ENCODE measurements at places on chromosomes 11 and 22.

DNA sequence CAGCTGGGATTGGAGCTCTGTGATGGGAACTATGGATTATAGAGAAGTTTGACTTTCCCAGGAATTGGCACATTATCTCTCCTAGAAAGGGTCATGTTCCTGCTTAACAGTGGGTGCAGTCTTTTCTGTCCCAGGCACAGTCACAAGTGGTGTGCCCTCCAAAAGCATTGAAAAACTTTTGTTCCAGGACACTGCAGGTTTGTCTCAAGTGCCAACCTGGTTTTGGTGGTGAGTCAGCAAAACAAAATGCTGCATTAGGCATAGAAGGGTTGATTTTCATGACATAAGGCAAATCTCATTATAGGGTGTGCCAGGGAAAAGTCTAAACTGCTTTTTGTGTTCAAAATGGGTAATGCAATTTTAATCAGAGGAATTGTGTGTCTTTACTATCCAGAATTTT, 4.9 kb downstream of the HTATIP2 start:
- no peak for DNase-seq

GRCh38 chr11:36109850-36110606, 166.2 kb downstream of the LDLRAD3 start:
- no peak for DNase-seq

DNA sequence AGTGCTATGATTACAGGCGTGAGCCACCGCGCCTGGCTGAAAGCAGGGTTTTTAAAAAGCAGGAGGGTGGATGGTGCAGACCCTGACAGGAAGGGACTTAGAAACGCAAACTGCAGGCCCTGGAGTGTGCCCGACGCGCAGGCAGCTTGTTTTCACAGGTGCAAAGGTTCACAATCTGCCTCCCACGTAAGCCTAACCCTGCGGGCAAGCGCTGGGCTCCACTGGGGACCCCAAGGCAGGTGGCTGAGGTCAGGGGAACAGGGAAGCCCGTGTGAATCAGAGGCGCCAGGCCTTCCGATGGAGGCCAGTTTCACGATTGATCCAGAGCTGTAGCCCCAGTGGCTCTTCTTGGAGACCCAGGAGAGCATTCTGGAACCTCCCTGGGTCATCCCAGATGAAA, 256.3 kb downstream of the BRD1 start:
- no peak for DNase-seq

- DNase-seq, result no peak
These were observed at the start of gene NRXN2 for GRCh38 chr11:64723117-64723906. Gene NRXN2 (minus strand): TSS chr11:64723197. CDS start chr11:64713699, 9,498 bp downstream.

- DNase-seq, result no peak
These were observed 2.3 kb downstream of the ADORA2A start for GRCh38 chr22:24429411-24430365.

GRCh38 chr22:20536590-20537324, 29.3 kb downstream of the MED15 start:
- DNase-seq, result no peak

DNA sequence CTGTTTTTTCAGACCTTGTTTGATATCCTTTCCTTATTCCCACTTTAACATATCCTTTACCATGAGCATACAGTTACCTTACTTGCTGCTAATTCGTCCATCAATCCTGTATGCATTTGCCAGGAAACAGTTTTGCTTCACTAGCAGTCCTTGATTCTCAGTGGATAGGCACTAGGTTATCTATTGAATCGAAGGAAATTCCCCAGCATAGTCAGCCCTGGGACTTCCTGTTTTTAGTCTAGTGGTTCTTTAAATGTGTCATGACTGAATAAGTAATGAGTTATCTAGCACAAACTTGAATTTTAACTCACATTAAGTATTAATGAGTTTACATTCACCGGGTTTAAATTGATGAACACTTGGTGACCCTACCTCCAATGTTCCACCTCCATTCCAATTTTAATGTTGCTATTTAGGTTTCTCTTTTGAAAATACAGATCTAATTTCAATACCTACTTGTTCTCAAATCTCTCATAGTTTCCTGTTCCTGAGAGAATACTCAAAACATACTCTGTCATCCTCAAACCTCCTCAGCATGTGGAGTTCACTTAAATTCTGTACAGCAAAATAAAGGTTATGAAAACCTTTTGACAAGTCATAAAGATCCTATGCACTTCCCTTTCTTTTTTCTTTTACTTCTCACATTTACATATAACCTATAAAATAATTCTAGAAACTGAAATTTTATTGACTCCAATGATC, 1375.1 kb upstream of the TENM4 start:
- no peak for DNase-seq

DNA sequence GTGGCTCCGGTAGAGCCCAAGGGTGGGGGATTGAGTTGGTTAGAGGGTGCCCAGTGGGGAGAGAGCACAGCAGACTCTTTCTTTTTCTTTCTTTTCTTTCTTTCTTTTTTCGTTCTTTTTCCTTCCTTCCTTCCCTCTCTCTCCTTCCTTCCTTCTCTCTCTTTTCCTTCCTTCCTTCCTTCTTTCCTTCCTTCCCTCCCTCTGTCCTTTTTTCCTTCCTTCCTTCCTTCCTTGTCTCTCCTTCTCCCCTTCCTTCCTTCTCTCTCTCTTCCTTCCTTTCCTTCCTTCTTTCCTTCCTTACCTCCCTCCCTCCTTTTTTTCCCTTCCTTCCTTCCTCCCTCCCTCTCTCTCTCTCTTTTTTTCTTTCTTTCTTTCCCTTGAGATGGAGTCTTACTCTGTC, 4.8 kb upstream of the ALX4 start:
- no peak for DNase-seq

DNA sequence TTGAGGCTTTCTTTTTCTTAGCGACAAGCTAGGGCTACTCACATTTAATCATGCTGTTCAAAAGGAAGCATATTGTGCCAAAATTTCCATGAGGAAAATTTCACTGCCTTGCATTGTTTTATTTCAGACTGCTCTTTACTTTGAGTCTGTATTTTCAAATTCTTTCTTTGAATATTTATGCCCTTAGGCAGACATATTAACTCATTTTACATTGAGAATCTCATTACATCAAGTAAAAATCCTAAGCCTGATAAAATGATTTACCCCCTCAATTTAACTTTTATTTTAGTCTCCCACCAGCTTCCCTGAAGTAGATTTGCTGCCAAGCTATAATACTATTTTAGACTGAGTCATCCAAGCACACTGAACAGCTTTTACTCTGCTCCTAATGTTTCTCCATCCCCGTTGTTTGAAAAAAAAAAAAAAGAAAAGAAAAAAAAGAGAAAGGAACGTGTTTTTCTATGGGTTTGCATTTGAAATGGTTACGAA, 189.3 kb upstream of the MTMR2 start:
- DNase-seq, result no peak

- no peak for DNase-seq
These were observed 149.4 kb downstream of the NXPE2 start for GRCh38 chr11:114827736-114828135.

DNA sequence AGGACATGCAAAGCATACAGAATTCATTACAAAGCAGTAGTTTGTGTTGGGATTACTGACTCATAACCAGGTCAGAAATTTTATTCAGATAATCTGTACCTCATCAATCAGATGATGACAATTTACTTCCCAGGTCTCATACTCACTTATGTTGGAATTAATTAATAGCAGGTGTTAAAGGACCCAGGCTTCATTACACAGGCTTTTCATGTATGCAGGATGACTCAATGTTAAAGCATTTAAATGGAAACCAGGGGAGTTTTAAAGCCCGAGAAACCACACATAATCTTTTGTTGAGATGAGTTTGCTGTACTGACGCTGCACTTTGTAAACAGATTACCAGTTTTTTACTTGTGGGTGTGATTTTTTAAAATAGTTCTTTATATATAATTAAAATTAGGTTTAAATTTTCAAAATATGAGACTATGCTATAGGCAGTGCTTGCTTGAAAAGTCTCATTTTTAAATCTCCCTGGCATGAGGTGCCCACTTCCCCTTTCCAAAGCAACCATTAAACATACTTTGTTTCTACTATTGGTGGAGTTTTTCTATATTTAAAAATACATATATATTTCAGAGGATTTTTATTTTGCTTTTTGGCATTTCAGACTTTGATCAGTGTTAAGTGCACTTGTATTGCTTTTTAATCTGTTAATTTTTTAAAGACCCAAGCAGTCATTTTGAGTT, 41.0 kb downstream of the CEP57 start:
- DNase-seq, result no peak

DNA sequence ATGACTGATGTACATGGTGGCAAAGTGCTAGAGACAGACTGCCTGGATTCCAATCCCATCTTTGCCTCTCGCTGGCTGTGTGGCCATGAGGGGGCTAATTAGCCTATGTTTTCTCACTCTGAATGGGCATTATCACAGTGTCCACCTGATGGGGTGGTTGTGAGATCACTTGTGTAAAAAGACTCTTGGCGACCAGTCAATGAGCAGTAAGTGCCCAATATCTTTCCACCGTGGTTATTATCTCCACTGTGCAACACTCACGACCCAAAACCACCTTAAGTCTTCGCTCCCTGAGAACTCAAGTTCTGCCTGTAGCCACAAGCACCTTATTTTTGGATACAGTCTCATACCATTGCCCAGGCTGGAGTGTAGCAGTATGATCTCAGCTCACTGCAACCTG, 52.1 kb downstream of the PLEKHA7 start:
- DNase-seq, result no peak

GRCh38 chr22:22909605-22910271, 22.1 kb downstream of the IGLL5 start:
- DNase-seq, result no peak

- no peak for DNase-seq
These were observed 1283.5 kb downstream of the LRRC4C start for GRCh38 chr11:40175980-40176379.

GRCh38 chr11:126930091-126930841, 70.3 kb downstream of the KIRREL3 start:
- peak; percentile 44 for DNase-seq

DNA sequence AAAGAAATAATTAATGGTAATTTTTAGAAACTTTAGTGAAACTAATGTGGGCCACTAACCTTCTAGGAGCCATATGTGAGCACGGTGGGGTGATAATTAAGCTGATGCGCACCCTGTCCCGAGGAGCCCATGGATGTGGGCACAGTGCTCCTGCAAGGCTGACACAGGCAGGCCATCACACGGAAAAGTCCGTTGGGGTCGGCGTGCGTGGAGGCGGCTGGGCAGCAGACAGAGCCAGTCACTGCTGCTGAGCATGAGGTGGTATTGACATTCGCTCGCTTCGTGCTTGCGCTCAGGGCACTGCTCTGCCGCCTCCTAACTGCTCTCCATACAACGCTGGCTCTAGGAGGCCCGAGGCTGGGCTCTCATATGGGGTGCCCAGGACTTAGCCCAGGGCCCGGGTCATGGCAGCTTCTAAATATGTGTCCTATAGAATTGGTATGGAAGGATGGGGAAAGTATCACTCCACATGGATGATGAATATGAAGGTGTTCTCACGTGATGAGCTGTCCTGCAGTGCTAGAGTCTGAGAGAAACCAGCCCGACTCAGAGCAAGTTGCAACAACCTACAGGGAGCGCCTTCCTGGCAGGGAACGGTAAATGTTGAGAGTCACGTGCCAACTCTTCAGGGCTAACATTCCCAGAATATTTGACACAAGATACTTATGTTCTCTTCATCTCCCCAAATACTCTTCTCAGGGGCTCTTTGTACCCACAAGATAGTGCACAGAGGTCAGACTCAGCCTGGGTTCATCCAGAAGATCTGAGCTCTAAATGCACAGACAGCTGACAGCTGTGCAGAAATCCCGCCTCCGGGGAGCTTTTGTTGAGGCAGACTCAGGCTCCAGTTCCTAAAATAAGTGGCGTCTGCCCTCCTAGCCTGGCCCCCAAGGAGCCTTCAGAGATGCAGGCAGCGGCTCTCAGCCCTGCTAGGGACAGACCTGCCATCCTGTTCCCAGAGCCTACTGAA, 50.6 kb upstream of the ARFGAP3 start:
- DNase-seq, result no peak

- no peak for DNase-seq
These were observed 357.5 kb downstream of the TENM4 start for GRCh38 chr11:79083352-79083751.

DNA sequence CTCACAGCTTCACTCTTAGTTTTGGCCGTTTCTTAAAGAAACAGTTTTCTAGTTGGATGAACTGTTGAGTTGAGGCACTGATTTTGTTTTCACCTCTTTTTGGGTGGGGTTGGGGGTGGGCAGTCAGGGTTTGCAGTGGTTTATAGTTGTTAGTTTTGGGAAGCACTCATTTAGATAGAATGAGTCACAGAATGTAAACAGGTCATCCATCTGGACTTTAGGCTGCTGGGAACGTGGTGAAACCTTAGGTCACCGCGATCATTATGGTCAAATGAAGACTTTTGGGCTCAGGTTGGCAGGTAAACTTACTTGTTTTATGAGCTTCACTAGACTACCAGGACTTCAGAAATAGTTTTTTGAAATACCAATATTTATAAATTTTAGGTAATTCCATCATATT, 48.4 kb downstream of the CSTPP1 start:
- no peak for DNase-seq

DNA sequence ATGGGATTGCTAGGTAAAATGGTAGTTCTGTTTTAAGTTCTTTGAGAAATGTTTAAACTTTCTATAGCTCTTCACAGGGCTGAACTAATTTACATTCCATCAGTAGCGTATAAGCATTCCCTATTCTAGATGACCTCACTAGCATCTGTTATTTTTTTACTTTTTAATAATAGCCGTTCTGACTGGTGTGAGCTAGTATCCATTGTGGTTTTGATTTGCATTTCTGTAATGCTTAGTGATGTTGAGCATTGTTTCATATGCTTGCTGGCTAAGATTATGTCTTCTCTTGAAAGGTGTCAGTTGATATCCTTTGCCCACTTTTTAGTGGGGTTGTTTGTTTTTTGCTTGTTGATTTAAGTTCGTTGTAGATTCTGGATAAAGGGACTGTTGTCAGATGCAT, 35.9 kb downstream of the MMP27 start:
- no peak for DNase-seq

- DNase-seq, result no peak
These were observed 720 bp downstream of the PACS1 start for GRCh38 chr11:66070604-66071380.

GRCh38 chr22:30265823-30266444, 717 bp downstream of the OSM start:
- DNase-seq, result no peak

DNA sequence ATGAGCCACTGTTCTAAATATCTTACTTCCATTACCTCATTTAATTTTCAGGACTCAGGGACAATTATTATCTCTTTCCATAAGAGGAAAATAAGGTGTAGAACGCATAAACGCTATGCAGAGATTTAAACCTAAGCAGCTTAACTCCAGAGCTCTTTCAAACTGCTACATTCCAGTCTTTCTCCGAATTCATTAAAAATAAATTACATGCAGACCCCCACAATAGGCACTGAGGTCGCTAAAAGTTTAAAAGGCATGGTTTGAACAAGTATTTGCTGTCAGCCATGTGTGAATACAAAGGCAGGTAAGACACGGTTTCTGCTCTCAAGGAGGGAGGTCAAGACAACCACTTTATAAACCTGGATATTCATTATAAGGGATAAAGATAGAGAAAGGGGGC, 983 bp downstream of the NARS2 start:
- DNase-seq, result no peak

- DNase-seq, result no peak
These were observed 45.4 kb downstream of the TIMP3 start for GRCh38 chr22:32846780-32847491.

GRCh38 chr11:111177037-111177871, 68.3 kb upstream of the POU2AF2 start:
- DNase-seq, result no peak

All from NCI-H1048 (cell line).